ENCODE measurements at places on chromosomes 4 and X. TPM values are rescaled to one million over a fixed set of nuclear protein-coding genes. Genes with fewer than 3 reads are reported as not detected.
A peak's percentile ranks its signal among the peaks of the same experiment; 100 is the strongest.

DNA sequence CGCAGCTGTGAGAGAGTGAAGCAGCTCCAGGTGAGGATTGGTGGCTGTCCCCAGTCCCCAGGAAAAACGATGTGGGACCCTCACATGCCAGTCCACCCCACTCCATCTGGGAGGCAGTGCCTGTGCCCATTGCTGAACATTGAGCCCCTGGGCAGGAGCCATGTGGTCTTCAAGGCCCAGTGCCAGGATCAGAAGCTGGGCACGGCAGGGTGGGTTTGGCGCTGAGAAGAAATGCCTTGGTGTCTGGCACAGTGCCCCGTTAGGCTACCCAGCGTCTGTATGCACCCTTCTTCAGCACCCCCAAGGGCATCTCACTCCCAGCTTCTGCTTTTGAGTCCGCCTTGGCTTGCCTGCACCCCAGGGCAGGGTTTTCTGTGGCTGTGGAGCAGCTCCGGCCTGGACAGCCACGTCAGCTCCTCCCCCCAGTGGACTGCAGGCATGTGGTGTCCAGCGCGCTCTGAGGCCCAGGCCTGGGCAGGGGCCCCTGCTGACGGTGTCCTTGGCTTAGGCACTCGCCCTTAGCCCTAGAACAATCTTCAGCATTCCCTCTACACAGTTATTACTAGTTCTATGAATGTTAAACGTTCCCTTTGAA lies 28.6 kb downstream of the RGS12 start:
- DNase-seq = no peak

DNA sequence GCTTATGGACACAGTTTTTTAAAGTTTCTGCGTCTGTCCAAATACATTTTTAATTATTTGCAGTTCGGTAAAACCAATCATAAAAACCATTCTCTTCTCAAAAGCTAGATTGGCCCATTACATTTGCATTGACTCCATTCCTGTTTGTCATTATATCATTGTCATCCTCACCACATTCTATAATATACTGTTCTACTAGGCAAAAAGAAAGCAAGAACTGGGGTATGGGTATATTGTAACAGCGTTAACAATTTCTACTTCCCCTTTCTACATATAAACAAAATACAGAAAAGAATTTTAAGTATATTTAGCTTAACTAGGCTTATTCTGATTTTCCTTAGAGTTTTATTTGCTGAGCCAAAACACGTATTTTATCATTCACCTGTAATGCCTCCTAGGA lies 91.8 kb downstream of the RAP1GDS1 start:
- DNase-seq = no peak

Gene ELOVL6
- 11.8 TPM for polyA plus RNA-seq

Gene TMEM150C
- 0.96 TPM for polyA plus RNA-seq

DNA sequence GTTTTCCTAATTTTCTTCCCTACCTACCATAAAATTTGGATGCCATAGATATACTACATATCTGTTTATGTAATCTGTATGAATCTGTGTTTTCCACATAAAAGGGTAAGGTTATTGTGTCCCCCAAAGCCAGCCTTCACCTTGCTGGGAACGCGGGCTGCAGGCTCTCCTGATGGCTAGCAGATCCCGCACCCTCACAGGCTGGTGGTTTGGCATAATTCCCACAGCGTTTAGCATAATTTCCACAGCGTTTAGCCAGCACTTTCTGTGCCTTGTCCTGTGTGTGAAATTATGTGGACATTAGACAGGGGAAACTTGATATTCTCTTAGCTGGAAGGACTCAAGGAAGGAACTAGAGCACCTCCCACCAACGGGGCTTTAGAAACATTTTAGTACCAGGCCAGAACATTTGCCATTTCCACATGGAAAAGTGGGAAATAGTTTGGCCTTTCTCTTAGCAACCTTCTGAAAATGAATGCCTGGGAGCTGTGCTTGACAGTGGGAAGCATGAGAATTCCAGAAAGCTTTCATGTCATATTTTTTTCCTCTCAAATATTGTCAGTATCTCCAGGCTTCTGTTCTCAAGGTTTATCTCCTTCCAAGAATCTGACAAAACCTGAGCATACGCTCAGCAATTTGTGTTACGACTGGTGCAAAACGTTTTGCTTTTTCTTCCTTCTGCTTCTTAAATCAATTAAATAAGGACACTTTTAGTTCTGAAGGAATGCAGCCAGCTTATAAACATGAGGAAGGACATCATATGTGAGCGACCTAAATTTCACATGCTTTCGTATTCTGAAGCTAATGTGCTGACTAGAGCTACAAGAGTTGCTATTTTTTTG lies 67.9 kb downstream of the STK32B start:
- no peak for DNase-seq

- DNase-seq = no peak
Measured at GRCh38 chr4:99156992-99157391, 12.9 kb upstream of the ADH4 start.

DNA sequence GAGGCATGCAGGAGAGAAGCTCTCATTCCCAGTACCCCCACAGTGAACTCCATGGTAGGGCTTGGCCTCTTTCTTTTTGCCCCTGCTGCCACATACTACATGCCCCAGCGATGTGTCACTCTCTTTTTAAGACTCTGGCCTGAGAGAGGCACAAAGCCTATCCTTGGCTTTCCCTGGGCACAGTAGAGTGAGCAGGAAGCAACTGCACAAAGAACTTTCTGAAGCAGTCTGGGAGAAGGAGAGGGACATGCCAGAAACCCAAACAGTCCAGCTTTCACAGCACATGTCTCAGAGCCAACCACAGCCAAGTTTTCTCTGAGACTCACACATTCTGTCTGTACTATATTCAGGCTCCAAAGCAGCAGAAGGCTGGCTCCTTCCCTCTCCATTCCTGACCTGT lies 7.9 kb upstream of the NALF2 start:
- DNase-seq = no peak

Gene FAM53A
- 3.7 TPM for polyA plus RNA-seq

GRCh38 chrX:14295426-14295825 lies 233.9 kb upstream of the GLRA2 start:
- no peak for DNase-seq

GRCh38 chr4:85828027-85828890 lies 353.3 kb downstream of the ARHGAP24 start:
- no peak for DNase-seq

DNA sequence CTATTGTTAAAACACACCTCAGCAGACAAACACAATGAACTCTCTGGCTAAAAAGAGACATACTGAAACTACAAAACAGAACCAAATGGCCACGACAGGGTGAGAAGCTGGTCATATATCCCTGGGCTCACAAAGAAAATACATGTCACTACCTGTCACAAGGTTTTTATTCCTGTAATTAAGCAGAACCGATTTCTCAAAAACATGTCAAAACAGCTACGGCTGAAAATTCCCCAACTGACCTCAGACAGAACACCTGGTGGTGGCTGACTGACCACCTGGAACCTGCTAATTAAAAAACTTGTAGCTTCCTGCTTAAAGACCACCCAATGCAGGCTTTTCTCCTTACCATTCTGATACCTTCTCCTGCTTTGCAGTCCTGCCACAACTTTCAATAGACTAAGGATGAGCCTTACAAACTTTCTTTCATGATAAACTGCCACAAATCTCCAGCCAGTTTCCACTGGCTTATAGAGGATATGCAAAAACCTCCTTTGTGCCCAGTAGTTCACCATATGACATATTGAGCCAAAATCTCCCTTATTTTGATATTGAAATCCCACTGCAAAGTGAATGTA lies 571.9 kb downstream of the SPOCK3 start:
- no peak for DNase-seq

GRCh38 chr4:4862071-4862551 lies 2.6 kb downstream of the MSX1 start:
- DNase-seq = no peak

DNA sequence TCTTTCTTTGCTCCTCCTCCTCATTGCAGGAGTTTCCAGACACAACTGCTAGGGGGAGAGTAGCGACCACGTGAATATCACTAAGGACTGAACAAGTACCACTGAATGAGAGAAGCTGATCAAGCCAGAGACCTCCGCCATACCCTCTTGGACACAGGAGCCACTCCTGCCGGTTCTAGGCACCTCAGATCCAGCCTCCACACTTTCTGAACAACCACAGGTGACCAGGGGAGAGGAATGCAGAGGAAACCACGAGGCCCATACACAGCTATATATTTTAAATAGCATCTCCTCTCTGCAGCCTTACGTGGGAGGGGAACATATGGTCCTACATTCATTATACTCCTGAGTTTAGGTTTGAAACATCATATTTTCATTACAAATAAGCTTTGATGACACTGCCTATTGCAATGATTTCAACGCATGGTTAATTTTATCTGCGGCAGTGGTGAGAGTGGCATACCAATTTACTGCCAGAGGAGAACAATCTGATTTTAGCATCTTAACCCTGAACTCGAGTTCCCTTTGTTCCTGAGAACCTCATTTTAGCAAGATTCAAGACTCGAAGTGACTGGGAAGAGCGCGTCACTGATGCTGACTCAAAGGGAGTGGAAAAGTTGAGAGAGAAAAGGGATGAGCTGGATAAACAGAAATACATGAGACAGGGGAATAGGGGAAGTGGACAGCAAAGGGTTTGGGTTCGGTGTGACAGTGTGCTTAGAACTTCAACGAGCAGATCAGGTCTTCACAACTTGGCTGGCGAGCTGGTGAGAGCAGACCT lies 231.7 kb upstream of the PPARGC1A start:
- no peak for DNase-seq

Gene FAM133A
- not detected for polyA plus RNA-seq

DNA sequence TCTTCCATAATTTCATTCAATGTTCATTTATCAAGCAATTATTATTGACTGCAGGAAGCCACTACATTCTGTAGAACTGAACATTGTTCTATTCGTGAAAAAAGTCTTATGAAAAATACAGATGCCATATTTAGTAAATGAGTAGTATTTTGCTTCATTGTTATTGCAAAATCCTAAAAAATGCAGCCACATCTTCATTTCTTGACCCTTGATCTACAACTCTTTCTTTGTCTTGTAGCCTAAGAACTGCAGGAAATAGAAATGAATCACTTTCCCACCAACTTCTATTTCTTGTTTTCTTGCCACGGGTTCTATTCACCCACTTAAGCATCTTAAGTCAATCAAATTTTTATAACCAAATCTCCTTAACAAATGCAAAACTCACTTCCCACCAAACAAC lies 63.3 kb downstream of the KCNIP4 start:
- DNase-seq = peak; percentile 34

- no peak for DNase-seq
Measured at GRCh38 chr4:27428661-27429060, 568.0 kb downstream of the STIM2 start.

GRCh38 chr4:138540056-138540800 lies 298.1 kb upstream of the SLC7A11 start:
- no peak for DNase-seq

- DNase-seq = peak; percentile 48
Measured at GRCh38 chr4:47213971-47214370, 182.6 kb downstream of the GABRB1 start.

DNA sequence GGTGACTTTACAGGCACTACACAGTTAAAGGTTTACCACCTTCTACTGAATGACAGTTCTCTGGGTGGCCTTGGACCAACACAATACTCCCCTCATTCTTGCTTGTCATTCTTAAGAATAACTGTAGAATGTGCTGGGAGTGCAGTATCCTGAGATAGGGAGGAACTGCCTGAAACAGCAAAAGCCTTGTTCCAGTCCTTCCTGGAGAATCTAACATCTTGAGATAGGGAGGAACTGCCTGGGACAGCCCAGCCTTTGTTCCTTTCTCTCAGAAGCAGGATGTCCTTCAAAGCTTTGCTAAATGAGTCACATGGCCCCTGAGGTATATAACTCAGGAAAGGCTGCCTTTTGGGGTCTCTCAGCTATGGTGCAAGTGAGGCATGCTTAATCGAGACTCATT lies 145.7 kb upstream of the MBNL3 start:
- DNase-seq = no peak

Gene ATOH1
- polyA plus RNA-seq = not detected

Gene MAOB
- not detected for polyA plus RNA-seq

GRCh38 chrX:107153005-107153404 lies 34.4 kb upstream of the RBM41 start:
- DNase-seq = no peak

Gene IQCM
- 0.10 TPM for polyA plus RNA-seq

Gene CT45A1
- polyA plus RNA-seq = not detected

- no peak for DNase-seq
Measured at GRCh38 chr4:137611998-137612700, 79.9 kb upstream of the PCDH18 start.

DNA sequence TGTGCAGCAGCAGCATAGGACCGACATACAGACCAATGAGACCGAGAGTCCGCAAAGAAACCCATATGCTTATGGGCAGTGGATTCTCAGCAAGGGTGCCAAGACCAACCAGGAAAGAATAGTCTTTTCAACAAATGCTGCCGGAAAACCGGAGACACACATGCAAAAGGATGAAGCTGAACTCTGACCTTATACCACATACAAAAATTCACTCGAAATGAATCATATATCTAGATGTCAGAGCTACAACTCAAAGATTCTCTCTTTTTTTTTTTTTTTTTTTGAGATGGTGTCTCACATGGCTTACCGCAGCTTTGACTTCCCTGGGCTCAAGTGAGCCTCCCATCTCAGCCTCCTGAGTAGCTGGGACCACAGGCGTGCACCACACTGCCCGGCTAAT lies 16.0 kb upstream of the MXD4 start:
- DNase-seq = no peak

DNA sequence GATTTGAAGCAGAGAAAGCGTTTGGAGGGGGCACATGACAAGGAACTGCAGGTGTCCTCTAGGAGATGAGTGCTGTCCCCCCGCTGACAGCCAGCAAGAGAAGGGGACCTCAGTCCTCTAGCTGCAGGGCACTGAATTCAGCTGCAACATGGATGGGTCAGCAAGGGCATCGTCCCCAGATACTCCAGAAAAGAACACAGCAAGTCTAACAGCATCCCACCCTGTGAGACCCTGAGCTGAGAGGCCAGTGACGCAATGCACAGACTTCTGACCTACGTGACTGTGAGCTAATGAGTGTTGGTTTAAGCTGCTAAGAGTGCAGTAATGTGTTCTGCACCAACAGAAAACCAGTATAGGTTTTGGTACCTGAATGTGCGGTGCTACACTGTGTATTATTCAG lies 11.6 kb upstream of the CENPVL2 start:
- no peak for DNase-seq

- DNase-seq = no peak
Measured at GRCh38 chrX:70488856-70489255, 44.2 kb downstream of the DLG3 start.

- peak; percentile 4 for DNase-seq
Measured at GRCh38 chr4:77636902-77637301, 31.3 kb downstream of the CXCL13 start.

DNA sequence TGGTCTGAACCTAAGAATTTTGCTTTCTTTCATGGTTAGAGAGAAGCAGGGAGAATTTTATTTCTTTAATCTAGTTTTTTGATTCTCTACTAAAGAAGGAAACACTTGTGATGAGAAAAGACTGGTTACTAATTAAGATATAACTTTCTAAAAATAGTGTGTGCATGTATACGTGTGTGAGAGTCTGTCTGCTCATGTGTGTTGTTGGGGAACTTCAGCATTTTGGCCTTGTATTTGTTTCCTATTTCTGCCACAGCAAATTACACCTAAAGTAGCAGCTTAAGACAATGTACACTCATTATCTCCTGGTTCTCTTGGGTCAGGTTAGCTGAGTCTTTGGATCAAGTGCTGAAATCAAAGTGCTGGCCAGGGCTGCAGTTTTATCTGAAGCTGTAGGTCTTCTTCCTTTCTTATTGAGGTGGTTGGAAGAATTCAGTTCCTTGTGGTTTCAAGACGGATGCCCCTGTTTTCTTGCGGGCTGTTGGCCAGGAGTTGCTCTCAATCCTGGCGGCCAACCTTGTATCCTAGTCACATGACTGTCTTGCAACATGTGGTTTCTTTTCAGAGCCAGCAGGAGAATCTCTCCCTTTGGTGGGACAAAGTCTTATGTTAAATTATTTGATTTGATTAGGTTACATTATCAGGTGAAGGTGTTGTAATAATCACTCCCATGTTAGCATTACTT lies 188.4 kb upstream of the CLNK start:
- DNase-seq = no peak

Gene ADH1A
- not detected for polyA plus RNA-seq

Measured in BJ (cell line).